RPMI7951 (cell line): ENCODE measurements at places on chromosomes 4 and X.
A peak's percentile ranks its signal among the peaks of the same experiment; 100 is the strongest.

- DNase-seq: no peak
These were observed 11.1 kb downstream of the PLA2G12A start for GRCh38 chr4:109718759-109719158.

- DNase-seq: no peak
These were observed 124.6 kb downstream of the GABRB1 start for GRCh38 chr4:47155919-47156318.

DNA sequence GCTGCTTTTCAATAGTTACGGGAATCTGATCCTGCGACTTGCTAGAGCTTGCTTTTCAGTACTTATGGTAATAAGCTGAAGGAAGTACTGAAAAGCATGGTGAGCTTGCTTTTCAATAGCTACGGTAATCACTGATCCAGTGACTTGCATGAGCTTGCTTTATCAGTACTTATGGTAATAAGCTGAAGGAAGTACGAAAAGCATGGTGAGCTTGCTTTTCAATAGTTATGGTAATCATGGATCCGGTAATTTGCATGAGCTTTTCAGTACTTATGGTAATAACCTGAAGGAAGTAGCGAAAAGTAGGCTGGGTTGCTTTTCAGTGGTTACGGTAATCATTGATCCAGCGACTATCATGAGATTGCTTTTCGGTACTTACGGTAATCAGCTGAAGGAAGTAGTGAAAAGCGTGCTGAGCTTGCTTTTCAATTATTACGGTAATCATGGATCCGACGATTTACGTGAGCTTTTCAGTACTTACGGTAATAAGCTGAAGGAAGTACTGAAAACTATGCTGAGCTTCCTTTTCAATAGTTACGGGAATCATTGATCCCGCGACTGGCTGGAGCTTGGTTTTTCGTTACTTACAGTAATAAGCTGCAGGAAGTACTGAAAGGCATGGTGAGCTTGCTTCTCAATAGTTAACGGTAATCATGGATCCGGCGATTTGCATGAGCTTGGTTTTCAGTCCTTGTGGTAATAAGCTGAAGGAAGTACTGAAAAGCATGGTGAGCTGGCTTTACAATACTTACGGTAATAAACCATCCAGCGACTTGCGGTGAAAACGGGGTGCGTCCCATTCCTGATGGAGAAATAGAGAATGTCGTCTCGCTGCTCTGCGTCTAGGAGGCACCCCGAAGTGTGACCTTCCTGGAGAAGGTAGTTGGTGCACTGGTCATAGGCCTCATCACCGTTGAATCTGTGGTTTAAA is 6.5 kb downstream of the CRLF2 start:
- DNase-seq: peak; percentile 67

GRCh38 chrX:120022763-120023162 is 54.7 kb downstream of the RHOXF2B start:
- DNase-seq: no peak

GRCh38 chrX:65647801-65648200 is 19.7 kb upstream of the MSN start:
- DNase-seq: no peak

DNA sequence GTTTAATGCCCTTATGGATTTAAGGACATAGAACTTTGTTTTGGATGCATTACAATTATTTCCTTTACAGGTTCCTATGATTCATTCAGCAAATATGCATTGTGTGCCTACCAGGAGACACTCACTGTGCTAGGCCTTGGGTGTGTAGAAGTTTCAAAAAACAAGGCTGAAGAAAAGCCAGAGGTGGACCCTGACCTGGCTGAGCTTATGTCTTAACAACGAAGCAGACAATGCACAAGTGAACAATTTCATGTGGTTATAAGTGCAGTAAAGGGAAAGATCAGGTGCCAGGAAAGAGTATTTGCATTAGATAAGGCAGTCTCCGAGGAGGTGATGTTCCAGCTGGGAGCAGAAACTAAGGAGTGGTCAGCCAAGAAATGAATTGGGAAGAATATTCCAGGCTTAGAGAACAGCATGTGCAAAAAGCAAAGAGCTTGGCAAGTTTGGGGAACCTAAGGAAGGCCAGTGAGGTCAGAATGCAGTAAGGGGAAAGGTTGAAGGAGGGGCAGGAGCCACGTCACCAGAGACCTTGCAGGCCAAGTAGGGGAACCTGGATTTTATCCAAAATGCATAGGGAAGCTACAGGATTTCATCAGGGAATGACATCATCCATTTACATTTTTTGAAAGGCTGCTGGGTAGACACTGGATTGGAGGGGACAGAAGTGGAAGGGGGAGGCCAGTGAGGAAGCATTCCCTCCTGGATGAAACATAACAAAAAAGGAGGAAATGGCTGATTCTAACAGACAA is 193.6 kb downstream of the SOWAHB start:
- DNase-seq: peak; percentile 39

- no peak for DNase-seq
These were observed 31.6 kb upstream of the MSN start for GRCh38 chrX:65635822-65636221.
